Activated naive CD4-positive, alpha-beta T cell (primary cell): ENCODE measurements at places on chromosomes 3 and 15.
A peak's percentile ranks its signal among the peaks of the same experiment; 100 is the strongest.

DNA sequence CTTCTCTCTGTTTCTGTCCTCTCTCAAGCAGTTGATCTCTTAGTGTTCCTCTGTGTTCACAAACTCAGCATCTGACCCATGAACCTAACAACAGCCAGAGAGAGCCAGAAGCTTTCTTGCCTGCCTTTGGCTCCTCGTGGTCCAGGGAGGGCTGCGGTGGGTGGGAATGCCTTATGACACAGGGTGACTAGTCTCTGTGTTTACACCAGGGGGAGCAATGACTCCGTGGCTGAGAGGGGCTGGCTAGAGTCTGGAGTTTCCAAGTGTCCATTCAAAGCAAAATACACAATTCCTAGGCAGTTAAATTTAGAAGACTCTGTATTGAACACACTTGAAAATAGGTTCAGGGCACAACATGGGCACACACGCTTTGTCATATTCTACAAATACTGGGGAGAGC lies 370.0 kb upstream of the FRG2C start:
- no peak for DNase-seq

DNA sequence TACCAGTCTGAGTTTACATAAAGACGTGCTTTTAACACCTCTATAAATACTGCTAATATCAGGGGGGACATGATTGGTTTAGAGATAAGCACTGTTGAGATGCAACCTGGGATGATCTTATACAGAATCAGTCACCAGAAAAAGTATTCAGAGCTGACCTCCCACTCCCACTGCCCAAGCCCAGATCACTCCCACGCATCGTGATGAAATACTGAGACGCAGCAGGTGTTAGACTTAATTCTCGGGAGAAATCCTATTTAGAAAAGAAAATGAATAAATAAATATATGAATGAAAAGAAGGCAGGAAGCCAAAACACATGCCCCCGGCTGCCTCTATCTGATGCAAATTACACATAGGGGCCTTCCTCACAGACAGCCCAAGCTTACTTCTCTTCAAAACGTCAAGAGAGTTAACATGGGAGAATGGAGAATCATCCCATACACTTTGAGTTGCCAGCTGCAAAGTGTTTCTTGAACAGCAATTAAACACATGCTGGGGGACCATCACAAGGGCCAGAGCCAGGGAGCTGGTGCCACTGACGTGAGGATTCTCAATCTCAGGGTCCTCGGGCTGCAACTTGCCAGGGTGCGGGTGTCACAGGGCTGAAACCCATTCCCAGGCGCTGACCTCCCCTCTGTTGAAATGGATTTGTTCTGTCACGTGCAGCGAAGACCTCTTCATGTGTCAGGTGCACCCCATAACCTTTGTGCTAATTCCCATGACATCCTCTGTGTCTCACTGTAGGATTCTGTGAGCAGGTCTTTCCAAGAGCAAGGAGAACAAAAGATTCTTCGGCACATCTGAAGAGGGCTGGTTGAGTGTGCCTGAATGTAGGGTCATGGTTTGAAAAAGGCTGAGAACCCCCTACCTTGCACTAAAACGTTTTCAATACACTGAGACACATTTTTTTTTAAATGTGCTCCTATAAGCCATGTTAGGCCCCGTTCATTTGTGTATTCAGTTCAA lies 764.2 kb upstream of the ARRDC4 start:
- DNase-seq = no peak

GRCh38 chr3:44926921-44927320 lies 49.1 kb downstream of the ZDHHC3 start:
- no peak for DNase-seq

DNA sequence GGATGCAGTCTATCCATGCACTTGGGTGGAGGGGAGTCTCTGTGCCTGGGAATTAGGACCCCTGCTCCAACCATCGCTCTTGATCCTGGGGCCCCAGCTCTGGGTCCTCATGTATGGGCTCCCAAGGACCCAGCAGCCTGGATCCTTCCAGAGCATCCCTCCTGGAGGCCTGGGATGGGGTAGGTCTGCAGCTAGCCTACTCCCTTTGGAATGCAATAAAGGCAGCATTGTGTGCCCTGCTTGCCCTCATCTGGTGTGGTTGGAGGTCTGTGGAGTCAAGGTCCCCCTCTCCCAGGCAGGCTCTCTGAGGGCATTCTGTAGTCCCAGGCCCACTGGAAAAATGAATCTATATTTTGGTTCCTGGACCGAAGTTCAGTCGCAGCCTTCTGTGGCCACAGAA lies 15.0 kb upstream of the SLC28A1 start:
- no peak for DNase-seq

- DNase-seq = no peak
These were observed 32.2 kb upstream of the PTPN23 start for GRCh38 chr3:47348411-47349154.

DNA sequence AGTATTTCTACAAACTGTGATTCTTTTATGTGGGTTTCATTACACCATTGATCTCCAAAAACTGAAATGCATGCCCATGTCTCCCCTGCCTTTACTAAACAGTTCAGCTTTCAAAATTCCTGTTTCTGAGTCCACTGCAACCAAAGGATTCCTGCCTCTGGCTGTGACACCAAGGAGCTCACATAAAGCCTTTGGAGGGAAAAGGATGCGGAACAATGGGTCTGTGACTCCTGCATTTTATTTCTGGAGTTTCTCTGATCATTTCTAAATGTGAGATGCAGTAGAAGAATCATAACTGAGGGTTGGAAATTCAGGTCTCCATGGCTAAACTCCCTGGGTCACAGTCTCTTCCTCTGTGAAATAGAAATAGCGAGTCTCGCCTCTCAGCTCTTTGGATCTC lies 149.5 kb downstream of the MEX3B start:
- DNase-seq = no peak

DNA sequence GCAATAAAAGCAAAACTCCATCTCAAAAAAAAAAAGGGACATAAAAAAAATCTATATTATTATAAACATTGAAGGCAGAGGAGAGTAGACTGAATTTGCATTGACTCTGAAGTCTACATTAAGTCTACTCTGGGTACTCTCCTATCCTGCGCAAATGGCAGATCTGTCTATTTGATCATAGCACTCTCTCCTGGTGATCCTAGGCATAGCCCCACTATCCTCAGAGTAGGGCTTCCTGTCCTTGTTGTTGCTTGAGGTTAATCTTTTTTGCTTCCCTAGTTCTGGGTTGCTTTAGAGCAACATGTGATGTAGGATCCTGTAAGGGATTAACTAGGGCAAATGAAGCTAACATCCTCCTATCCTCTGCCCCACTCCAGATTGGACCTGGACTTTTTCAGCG lies 82.1 kb upstream of the LRRFIP2 start:
- DNase-seq = no peak

GRCh38 chr3:118778201-118778600 lies 256.4 kb downstream of the IGSF11 start:
- no peak for DNase-seq

- DNase-seq = no peak
These were observed 205.6 kb downstream of the TP63 start for GRCh38 chr3:189836795-189837194.

GRCh38 chr15:45583731-45584639 lies 3.2 kb upstream of the BLOC1S6 start:
- no peak for DNase-seq

DNA sequence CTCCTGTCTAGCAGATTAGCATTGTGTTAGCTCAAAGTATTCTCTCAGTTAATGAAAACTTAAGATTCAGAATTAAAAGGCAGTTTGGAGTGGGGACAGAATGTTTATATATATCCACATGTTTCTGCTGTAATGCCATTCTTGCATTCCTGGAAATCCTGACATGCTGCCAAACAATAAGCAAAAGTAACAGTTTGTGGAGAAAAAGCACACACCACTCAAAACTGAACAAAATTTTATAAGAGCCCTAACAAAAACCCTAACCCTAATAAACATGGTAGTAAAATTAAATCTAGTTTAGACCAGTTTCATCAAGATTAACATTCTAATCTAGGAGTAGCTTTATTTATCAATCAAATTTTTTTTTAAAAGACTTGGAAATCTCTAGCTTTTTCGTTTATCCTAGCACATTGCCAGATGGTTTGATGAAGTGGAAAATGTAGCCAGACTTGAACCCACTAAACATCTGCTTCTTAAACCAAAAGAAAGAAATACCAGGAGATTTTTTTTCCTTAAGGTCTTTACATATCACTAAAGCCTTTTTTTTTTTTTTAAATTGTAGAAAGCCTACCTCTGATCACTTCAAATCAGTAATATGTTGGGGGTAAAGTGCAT lies 3.7 kb downstream of the TCAIM start:
- DNase-seq = no peak

GRCh38 chr15:96064351-96064756 lies 266.1 kb upstream of the NR2F2 start:
- DNase-seq = no peak

GRCh38 chr15:69058830-69059556 lies 44.5 kb downstream of the NOX5 start:
- DNase-seq = peak; percentile 50

DNA sequence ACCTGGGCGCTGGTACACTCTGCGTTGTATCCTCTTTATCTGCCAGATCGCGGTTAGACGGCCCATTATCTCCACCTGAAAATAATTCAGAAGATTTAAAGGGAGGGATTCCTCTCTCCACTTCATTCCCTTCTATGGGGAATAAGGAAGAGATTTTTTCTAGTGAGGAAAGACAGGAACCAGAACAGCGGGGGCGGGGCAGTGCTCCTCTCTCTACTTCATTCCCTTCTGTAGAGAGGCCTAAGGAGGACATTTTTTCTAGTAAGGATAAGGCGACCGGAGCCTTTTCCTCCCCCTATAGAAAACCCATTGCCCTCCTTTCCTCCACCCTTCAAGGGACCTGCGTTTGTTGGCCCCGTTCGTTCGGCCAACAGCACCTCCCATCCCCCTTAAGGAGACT lies 8.3 kb upstream of the LIPH start:
- DNase-seq = no peak

DNA sequence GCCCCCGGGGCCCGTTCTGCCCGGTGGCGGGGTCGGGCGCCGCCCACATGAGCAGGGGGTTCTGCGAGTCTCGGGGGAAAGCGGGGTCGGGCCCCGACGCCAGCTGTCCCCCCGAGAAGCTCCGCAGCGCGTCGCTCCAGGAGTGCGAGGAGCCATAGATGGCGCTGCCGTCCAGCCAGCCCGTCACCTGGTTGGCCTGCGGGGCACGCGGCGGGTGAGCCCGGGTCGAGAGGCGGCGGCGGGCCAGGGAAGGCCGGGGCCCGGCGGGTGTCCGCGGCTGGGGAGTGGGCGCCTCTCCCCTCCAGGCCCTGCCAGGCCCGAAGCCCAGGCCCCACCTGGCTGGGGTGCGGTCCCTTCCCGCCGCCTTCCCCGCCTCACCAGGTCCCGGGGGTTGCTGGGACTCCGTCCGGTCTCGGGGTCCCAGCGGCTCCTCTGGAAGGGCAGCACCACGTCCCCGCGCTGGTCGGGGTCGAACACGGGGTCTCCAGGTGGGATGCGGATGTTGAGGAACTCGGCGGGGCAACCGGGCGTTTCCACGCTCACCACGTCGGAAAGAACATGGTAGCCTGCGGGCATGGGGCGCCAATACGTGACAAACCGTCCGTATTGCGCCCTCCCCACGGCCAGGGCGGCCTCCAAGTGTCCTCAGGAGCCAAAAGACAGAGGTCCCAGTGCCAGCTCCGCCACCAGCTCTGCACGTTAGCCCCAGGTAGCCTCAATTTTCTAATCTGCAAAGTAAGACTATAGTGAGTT lies 2.4 kb downstream of the DUOX2 start:
- DNase-seq = no peak

DNA sequence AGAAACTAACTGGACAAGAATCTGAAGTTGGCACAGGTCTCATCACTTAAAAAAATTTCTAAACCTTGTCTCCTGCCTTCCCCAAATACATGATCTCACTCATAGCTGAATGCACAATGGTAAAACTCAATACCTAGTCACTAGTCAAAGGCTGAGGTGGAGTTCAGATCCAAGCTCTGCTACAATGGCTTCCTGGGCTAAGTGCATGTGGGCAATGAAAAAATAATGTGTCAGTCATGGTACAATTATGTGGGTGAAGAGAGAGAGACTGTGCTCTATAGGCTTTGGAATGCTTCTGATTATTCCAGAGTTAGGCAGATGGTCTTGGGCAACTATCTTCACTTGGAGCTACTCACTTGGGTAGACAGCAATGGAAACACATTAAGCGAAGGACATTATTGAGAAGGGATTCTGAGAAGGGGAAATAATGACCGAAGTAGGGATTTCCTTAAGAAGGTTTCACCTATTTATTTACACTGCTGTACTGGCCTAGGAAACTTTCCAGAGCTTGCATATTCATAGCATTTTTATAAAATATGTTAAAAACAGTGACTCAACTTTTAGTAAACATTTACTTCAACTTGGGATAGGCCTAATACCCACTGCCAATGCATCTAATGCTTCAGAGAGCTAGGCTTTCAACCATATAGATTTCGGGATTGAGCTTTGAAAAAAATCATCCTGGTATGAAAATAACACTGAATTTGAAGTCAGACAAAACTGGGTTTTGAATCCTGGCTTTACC lies 58.7 kb upstream of the PLXND1 start:
- no peak for DNase-seq

- DNase-seq = no peak
These were observed 41.5 kb downstream of the PXYLP1 start for GRCh38 chr3:141272906-141273662.

GRCh38 chr3:58868097-58868779 lies 181.6 kb downstream of the CFAP20DC start:
- DNase-seq = no peak

DNA sequence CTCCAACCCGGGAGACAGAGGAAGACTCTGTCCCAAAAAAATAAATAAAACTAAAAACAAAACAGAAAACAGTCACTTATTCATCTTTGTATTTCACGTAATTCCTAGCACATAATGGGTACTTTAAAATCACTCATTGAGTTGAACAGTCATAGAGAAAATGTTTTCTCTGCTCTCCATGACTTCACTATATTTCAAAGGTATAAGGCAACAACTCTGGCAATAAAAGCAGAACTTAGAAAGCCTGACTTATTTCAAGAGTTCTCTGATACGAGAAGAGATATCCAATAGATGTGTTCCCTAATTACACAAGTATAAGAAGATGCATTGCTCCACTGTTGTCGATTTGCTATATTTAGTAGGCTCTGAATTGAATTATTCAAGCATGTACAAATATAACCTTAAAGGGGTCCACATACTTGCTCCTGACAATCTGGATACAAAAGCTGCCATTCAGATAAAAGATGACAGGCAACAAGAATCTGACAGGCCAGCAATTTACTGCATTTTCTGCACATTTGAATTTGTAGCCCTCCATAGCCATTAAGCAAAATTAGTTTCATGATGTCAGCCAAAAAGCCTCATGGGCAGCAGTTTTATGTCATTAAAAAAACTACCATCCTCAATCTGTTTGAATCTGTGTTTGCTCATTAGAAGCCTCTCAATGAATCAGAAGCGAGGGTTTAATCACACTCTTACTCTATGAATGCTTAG lies 47.9 kb downstream of the PEAK1 start:
- DNase-seq = no peak
